ENCODE measurements at places on chromosomes 1 and 21.

- DNase-seq = no peak
Measured at GRCh38 chr1:37868466-37868865, 9.1 kb upstream of the MTF1 start.

DNA sequence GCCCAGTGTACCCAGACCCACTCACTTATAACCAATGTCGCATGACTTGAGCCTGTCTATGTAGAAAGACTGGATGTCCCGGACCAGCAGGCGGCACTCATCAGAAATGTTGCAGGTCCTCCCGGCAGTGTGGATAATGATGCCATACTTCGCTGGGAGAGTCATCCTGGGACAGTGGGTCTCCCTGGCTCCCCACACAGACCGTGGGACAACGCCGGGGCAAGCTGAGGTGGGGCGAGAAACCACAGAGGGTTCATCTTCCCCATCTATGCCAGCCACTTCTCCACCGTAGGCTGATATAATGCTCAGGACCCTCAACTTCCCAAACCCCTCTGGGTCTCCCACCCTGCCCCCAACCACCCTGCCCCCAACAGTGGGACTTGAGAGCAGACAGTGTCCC, 8.3 kb downstream of the PGLYRP4 start:
- no peak for DNase-seq

DNA sequence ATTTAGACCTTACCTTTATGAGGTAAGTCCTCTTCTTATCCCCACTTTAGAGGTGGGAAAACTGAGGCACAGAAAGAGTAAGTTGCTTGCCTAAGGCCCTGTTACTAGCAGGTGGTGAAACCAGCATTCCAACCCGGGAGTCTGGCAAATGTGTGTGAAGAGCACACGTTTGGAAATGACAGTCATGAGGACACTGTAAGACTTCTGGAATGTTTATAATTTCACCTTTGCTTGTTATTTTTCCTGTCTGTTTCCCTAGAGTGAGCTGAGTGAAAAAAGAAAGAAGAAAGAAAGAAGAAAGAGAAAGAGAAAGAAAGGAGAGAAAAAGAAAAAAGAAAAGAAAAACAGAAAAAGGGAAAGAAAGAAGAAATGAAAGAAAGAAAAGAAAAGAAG, 21.2 kb upstream of the LGALS8 start:
- DNase-seq = peak; percentile 6

DNA sequence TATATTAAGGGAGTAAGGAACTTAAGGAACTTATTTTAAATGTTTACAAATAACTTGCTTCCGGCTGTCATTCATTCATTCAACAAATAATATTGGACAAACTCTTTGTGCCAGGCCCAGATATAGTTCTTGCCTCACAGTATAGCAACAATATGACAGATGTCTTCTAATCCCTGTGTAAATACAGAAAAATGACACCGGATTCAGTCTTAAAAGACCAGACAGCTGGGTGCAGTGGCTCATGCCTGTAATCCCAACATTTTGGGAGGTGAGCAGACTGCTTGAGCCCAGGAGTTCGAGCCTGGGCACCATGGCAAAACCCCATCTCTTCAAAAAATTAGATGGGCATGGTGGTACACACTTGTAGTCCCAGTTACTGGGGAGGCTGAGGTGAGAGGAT, 23.7 kb downstream of the EIF2B3 start:
- no peak for DNase-seq

DNA sequence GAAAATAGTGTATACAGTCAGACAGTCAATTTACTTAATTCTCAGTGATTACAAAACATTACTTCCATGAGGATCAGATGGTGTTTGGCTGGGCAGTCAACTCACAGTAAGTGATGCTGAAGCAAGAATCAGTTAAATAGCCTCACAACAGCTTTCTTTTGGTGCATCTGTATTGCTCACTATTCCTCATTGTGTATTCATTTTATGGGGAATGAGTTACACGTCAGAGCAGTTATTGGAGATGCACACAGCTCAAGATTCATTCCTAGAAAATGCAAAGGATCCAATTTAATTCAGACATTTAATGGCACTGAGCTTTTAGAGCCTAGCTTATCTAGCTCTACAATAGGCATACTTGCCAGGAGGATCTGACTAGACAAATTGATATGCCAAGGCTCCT, 150.6 kb downstream of the HS2ST1 start:
- no peak for DNase-seq

DNA sequence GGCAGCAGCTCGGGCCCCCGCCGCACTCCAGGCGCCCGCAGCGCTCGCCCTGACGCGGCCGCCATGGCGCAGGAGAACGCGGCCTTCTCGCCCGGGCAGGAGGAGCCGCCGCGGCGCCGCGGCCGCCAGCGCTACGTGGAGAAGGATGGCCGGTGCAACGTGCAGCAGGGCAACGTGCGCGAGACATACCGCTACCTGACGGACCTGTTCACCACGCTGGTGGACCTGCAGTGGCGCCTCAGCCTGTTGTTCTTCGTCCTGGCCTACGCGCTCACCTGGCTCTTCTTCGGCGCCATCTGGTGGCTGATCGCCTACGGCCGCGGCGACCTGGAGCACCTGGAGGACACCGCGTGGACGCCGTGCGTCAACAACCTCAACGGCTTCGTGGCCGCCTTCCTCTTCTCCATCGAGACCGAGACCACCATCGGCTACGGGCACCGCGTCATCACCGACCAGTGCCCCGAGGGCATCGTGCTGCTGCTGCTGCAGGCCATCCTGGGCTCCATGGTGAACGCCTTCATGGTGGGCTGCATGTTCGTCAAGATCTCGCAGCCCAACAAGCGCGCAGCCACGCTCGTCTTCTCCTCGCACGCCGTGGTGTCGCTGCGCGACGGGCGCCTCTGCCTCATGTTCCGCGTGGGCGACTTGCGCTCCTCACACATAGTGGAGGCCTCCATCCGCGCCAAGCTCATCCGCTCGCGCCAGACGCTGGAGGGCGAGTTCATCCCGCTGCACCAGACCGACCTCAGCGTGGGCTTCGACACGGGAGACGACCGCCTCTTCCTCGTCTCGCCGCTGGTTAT, 2.8 kb downstream of the KCNJ9 start:
- no peak for DNase-seq

DNA sequence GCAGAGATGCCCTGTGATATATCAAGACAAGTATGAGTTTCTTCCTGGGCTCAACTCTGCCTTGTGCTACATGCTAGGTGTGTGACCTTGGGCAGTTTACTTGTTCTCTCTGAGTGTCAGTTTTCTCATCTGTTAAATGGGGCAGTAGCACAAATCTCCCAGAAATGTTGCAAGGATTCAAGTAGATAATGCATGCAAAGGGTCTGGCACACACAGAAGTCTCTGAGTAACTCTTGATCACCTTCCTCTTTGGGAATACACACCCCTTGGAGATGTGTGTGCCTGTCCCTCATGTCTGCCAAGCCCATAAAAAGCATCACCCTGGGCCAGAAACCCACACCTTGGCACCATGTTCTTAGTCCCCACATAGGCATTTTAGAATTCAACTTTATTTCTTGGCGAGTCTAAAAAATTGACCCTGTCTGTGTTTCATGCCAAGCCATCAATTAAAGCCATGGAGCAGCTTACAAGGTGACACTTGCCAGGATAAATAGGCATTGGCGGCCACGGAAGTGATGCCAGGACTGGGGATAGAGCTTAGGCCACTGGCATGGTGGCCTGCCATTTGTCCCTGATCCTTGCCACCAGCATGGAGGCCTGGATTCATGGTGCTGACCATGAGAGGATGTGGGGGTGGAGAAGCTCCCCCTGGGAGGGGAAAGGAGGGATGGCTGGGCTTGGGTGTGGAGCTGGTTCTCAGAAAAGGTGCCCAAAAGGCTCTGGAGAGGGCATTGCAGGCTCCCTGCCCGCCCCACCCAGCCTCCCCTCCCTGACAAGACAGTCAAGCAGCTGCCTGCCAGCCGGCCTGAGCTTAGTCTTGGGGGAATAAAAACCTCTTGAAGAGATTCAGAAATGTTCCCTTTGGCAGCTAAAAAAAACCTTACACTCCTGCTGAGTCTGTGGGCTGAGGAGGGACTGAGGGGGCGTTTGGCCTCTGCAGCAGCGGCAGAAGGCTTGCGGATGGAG, 118.0 kb upstream of the IPO9 start:
- DNase-seq = no peak

GRCh38 chr1:10122926-10123325, 87.4 kb upstream of the KIF1B start:
- peak; percentile 47 for DNase-seq
